ENCODE measurements at places on chromosomes 3 and 15.

DNA sequence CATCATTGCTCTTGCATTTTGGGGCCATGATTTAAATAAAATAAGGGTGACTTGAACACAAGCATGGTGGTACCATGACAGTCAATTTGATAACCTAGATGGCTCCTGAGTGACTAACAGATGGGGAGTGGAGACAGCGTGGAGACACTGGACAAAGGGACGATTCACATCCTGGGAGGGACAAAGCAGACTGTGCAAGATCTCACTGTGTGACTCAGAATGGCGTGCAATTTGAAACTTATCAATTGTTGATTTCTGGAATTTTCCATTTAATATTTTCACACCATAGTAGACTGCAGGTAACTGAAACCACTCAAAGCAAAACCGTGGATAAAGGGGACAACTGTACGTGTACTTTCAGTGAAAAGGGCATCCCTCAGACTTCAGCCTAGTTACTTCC, 25.5 kb downstream of the MCCC1 start:
- DNase-seq: no peak

DNA sequence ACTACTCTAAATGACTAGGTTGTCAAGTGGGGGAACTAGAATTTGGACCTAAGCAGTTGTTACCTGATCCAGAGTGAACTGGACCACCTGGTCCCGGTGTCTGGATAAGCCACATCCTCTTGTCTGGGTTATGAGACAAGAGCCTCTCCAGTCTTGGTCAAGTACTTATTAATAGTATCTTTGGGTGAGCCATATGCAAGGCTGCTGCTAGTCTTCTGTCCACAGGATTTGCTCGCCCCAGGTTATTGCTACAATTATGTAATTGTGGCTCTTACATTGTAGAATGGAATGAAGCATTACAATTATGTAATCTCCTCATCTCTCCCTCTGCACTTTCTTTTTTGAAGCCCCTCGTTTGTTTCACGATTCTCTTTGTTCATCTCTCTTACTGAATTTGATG, 24.0 kb upstream of the AGBL1 start:
- no peak for DNase-seq

DNA sequence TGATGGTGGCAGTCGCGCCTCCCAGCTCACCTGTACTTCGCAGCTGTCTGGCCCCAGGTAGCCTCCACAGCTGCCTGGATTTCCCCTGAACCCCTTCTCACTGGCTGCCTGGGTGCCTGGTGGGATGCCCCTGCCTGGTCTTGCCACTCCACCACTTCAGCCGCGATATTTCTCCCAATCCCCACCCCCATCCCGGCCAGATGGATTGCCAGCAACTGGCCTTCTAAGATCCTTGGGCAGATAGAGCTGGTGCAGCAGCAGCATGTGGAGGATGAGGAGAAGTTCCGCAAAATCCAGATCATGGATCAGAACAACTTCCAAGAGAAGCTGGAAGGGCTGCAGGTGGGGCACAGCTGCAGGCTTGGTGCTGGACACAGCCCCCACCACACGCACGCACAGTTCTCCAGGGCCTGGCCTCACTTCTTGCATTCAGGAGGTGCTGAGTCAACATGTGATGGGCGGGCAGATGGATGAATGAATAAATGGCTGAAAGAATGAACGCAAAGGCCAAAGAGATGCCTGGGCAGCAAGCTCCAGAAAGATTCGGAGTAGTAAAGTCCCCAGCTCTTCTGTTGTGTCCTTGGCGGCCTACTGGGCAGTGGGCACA, 35.7 kb downstream of the DNAH1 start:
- DNase-seq: no peak

DNA sequence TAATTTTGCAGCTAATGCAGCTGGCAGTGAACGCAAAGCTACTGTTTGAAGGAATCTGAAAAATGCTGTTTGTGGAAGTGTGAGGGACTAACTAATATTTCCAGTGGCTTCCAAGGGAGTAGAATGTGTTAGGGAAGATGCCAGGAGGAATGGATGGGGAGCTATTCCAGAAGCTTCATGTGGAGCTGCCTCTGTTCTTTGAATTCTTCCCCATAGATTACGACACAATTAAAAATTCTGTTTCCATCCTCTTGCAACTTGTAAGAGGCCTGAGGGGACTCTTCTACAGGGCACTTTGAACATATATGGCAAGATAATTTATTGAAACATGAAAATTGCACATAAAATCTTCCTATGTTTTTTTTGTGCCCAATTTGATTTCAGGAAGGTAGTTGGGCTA, 74.3 kb upstream of the CTXND1 start:
- no peak for DNase-seq

GRCh38 chr3:89571707-89572106, 464.3 kb downstream of the EPHA3 start:
- no peak for DNase-seq

DNA sequence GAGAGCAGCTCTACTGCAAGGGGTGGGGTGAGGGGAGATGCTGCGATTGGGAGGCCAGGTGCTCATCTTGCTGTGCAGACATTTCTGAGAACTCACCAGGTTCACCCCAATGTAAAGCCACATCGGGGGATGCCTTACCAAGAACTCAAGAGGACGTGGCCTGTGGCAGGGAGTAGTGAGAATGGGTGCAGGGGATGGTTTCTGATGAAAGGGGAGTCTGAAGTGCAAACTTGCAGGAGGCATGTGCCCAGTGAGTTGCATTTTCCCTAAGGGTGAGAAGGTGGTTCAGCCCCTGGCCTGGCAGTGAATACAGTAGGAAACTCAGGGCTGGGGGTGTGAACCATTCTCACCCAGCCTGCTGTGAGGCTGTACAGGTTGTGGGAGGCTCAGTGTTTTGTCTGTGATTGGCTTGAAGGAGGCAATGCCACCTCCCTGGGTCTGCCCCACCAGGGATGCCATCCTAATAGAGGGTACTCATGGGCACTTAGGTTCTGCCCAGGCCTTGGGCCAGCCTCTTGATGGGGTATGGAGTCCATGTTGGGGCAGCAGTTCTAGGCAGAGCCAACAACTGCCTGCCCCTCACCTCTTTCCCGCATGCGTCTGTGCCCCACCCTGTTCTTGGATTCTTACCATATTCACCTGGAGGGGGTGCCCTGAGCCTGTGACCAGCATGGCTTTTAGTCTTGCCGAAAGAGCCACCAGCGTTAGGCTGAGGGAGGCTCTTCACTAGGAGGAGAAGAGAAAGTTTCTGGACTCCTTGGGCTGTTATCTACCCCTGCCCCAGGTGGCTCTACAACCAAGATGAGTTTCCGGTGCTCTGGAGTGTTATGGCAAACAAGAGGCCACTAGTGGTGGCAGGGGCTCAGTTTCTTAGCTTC, 4.5 kb downstream of the HEMK1 start:
- no peak for DNase-seq

DNA sequence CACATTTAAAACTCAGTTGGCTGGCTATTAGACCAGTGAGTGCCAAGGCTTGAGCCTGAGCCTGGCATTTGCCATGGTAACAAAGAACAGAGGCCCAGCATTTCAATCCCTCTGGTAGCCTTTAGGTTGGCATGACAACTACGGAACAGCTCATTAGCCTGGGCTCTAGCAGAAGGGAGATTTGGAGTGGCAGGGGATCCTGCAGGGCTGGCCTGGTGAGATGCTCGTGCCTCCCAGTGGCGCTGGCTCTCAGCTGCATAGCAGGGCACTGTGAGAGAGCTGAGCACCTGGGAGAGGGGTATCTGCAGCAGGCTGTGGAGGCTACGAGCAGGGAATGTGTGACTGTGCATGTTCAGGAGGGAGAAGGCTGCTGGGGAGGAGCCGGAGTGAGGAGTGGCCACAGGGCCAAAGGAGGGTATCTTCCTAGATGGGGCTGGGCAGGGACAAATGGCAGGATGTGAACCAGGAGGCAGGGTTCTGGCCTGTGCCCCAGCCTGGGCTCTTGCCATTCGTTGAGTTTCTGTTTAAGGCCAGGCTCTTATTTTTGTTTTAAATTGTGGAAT, 5.6 kb upstream of the ABTB1 start:
- no peak for DNase-seq

DNA sequence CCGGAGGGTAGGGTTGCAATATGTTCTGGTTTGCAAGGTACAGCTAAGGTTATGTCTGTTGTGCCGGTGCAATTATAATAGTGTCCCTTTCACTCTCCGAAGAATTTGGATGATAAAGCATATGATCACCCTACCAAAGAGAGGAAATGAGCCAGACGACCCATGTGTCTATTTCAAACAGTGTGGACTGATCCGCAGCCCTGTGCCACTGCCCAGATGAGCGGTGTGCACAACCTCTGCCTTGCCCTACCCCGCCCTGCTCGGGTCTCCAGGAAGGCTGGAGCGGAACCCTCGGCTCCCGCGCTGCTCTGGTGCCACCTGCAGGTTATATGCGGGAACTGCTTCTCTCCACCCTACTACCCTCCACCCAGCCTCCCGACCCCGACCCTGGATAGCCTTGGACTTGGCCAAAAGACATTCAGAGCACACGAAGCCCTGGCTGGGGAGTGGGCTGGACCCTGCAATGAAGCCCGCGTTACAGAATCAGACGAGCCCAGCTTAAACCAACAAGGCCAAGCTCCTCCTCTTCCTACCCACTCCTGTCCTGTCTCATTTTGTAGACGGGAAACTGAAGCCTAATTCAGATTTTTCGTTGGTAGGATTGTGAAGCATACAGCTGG, 68.4 kb upstream of the CHRNB4 start:
- DNase-seq: peak; percentile 22

Measured in stimulated activated CD4-positive, alpha-beta T cell treated with anti-CD3 and anti-CD28 coated beads, Interleukin-1b, Interleukin-23, amount 100 ng/mL, for 1 hour (primary cell).